Kidney glomerular epithelial cell (primary cell): ENCODE measurements at places on chromosomes 16 and 17.

DNA sequence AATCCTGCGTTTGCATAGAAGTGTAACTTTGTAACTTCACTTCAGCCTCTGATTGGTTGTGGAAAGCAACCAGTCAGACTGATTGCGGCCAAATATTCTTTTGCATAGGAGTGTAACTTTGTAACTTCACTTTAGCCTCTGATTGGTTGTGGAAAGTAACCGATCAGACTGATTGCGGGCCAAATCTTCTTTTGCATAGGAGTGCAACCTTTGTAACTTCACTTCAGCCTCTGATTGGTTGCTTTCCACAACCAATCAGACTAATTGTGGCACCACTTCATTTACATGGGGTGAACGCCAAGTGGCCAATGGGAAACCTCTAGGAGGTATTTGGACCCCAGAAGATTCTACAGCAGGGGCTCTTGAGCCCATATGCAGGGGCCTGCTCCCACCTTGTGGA is 1.8 kb upstream of the TMEM98 start:
- no peak for DNase-seq

GRCh38 chr16:11298143-11298900 is 17.2 kb upstream of the PRM1 start:
- no peak for DNase-seq

GRCh38 chr16:71460236-71460635 is 1.8 kb downstream of the ZNF23 start:
- DNase-seq = peak; percentile 5

DNA sequence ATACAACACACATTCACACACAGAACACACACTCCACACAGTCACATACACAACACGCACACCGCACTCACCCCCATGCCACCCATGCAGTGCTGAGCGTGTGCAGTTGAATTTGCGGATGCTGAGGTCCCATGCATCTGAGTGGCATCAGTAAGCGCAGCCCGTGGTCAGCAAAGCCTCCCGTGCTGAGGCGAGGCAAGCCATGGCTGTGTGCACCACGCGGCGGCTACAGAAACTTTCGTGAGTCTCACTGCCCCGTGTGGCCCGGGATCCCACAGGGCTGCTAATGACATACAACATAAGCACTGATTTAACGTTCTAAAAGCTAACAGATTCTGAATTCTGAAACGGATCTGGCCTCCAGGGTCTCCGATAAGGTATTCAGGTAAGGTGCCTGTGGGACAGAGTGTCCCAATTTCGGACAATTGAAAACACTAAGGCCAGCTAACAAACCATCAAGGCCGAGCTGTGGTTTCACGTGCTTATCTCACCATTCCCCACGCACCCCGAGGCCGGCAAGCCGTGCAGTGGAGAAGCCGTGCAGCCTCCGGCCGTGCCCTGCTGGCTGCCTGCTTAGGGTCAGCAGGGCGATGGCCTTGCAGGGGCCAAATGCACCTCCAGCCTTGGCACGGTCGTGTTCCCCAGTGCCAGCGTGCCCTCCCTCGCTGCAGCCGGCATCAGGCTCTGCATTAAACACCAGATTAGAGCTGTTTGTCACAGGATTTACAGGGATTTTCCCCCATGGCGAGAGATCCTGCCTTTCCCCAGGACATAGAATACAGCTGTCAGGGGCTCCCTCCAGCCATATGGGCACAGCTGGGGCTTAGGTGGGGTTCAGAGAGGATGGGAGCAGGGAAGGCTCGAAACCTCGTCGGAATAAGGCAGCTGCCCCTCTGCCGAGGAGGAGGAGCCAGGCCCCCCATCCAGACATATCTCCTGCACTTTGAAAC is 191.7 kb downstream of the C16orf95 start:
- no peak for DNase-seq

GRCh38 chr17:28282596-28282995 is 36.4 kb upstream of the TMEM97 start:
- peak; percentile 50 for DNase-seq

- DNase-seq = peak; percentile 27
Measured at GRCh38 chr16:72172105-72173034, at the start of gene PMFBP1. Gene PMFBP1 (minus strand): TSS chr16:72172155. CDS start chr16:72171208, 947 bp downstream.

DNA sequence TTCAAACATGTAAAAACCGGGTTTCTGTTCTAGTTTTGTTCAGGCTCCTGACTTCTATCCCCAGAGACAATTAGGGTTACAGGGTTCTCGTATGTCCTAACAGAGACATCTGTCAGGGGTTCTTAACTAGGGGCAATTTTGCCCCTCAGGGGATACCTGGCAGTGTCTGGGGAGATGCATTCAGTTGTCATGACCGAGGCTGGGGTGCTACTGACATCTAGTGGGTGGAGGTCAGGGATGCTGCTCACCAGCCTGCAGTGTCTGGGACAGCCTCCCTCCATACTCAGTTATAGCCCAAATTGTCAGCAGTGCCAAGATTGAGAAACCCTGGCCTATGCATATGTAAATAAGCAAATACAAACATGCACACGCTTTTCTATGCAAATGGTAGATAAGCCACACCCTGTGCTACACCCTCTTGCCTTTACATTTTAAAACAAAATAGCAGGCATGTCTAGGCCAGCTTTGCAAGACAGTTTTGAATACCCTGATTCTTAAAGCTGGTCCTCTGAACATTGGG is 37.4 kb downstream of the CLEC16A start:
- no peak for DNase-seq

GRCh38 chr16:4320571-4321137 is 4.8 kb downstream of the GLIS2 start:
- no peak for DNase-seq

GRCh38 chr16:55834049-55834448 is 1.2 kb upstream of the CES1 start:
- no peak for DNase-seq

GRCh38 chr17:21263376-21263775 is 10.2 kb upstream of the NATD1 start:
- peak; percentile 60 for DNase-seq

- DNase-seq = peak; percentile 71
Measured at GRCh38 chr16:81940781-81941560, 70.3 kb downstream of the SDR42E1 start.
